A549 treated with GW870086 at 1 μM for 4 hours (cell line): ENCODE measurements at places on chromosomes 13 and 19. TPM values are rescaled to one million over a fixed set of nuclear protein-coding genes. Genes with fewer than 3 reads are reported as not detected.

NLRP11 gene
- 0.03 to 0.07 TPM in 2 of 5 replicates, not detected in the others for total RNA-seq

ICAM5 gene
- total RNA-seq: 0.34 to 1.1 TPM (median 0.61 TPM) in 5 replicates

ZNF600 gene
- 0.05 to 0.16 TPM (median 0.08 TPM) in 4 of 5 replicates, not detected in the other for total RNA-seq

TRPM4 gene
- total RNA-seq: 6.9 to 10.2 TPM (median 8.4 TPM) in 5 replicates

CEBPA gene
- total RNA-seq: 6.5 to 11.0 TPM (median 10.2 TPM) in 5 replicates

PKN1 gene
- 65.5 to 79.7 TPM (median 74.4 TPM) in 5 replicates for total RNA-seq

MAP1S gene
- 29.5 to 36.8 TPM (median 31.1 TPM) in 5 replicates for total RNA-seq

SIGLEC11 gene
- total RNA-seq: 0.07 to 0.10 TPM in 2 of 5 replicates, not detected in the others

IFNL1 gene
- 0.27 TPM in 1 of 5 replicates, not detected in the others for total RNA-seq

RHPN2 gene
- total RNA-seq: 54.0 to 65.7 TPM (median 63.7 TPM) in 5 replicates

CDX2 gene
- 0.53 to 1.2 TPM (median 0.96 TPM) in 5 replicates for total RNA-seq

RUVBL2 gene
- 214 to 245 TPM (median 232 TPM) in 5 replicates for total RNA-seq

ACP5 gene
- 0.26 to 0.55 TPM (median 0.39 TPM) in 4 of 5 replicates, not detected in the other for total RNA-seq

PCDH20 gene
- not detected in 5 replicates for total RNA-seq

CEACAM3 gene
- total RNA-seq: not detected in 5 replicates

GATAD2A gene
- total RNA-seq: 39.2 to 50.1 TPM (median 46.6 TPM) in 5 replicates

RPS15 gene
- total RNA-seq: 1,763 to 2,099 TPM (median 1,850 TPM) in 5 replicates

NBEA gene
- total RNA-seq: 1.5 to 2.3 TPM (median 2.0 TPM) in 5 replicates

OR7A5 gene
- not detected in 5 replicates for total RNA-seq

ZNF724 gene
- 0.50 to 0.90 TPM (median 0.75 TPM) in 5 replicates for total RNA-seq

CCDC169 gene
- 0.28 to 0.74 TPM (median 0.33 TPM) in 4 of 5 replicates, not detected in the other for total RNA-seq

PRKCG gene
- total RNA-seq: 4.2 to 7.3 TPM (median 6.0 TPM) in 5 replicates

IZUMO2 gene
- total RNA-seq: not detected in 5 replicates

MCEMP1 gene
- not detected in 5 replicates for total RNA-seq

MAB21L1 gene
- total RNA-seq: not detected in 5 replicates

MTUS2 gene
- total RNA-seq: not detected in 5 replicates

SLC8A2 gene
- total RNA-seq: 0.36 to 1.5 TPM (median 0.42 TPM) in 5 replicates

ZNF418 gene
- 0.70 to 1.8 TPM (median 1.1 TPM) in 5 replicates for total RNA-seq

AXL gene
- total RNA-seq: 101 to 107 TPM (median 104 TPM) in 5 replicates

SIGLECL1 gene
- not detected in 5 replicates for total RNA-seq

MBD3L3 gene
- total RNA-seq: not detected in 5 replicates

THAP8 gene
- total RNA-seq: 5.3 to 6.8 TPM (median 6.3 TPM) in 5 replicates

LRRC8E gene
- 5.1 to 7.1 TPM (median 6.3 TPM) in 5 replicates for total RNA-seq

ANKRD24 gene
- total RNA-seq: 0.15 to 0.33 TPM (median 0.22 TPM) in 5 replicates

FAM98C gene
- total RNA-seq: 16.9 to 28.0 TPM (median 26.3 TPM) in 5 replicates

ZNF526 gene
- total RNA-seq: 15.5 to 21.1 TPM (median 19.8 TPM) in 5 replicates

CFAP97D2 gene
- not detected in 5 replicates for total RNA-seq

APC2 gene
- 1.1 to 2.3 TPM (median 2.0 TPM) in 5 replicates for total RNA-seq

HCN2 gene
- 28.8 to 39.6 TPM (median 38.9 TPM) in 5 replicates for total RNA-seq

C19orf33 gene
- total RNA-seq: 692 to 827 TPM (median 715 TPM) in 5 replicates

CGB3 gene
- 0.38 TPM in 1 of 5 replicates, not detected in the others for total RNA-seq

KL gene
- total RNA-seq: 0.05 to 0.09 TPM (median 0.06 TPM) in 5 replicates

MTMR6 gene
- total RNA-seq: 6.3 to 10.4 TPM (median 9.4 TPM) in 5 replicates
